ENCODE measurements at places on chromosomes 7 and 10.

GRCh38 chr7:92409357-92409756, 37.9 kb upstream of the GATAD1 start:
- DNase-seq, result no peak

DNA sequence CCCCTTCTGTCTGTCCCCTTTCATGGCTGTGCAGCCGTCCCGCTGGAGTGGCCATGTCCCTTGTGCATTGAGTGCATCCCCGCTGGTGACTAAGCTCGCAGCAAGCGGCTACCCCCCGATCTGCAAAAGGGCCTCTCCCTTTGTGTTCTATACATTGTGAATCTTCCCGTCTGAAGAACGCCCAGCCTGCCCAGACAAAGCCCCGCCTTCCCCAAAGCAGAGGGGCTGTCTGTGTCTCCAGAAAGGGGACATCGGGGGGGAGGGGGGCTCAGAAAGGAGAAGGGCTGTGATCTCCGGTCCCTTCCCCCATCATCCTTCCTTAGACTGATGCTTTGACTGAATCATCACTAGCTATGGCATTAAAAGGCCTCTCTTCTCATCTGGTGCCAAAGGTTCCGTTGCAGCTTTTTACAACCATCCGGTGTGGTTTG, 11.9 kb downstream of the NPTX2 start:
- no peak for DNase-seq

- no peak for DNase-seq
Observed at GRCh38 chr7:47337531-47337930, 244.4 kb downstream of the TNS3 start.

- DNase-seq, result no peak
Observed at GRCh38 chr10:90579602-90580242, 278.1 kb downstream of the HTR7 start.

- no peak for DNase-seq
Observed at GRCh38 chr7:39606352-39606751, 17.0 kb upstream of the RALA start.

- no peak for DNase-seq
Observed at GRCh38 chr7:117882594-117882993, 9.4 kb upstream of the CTTNBP2 start.

DNA sequence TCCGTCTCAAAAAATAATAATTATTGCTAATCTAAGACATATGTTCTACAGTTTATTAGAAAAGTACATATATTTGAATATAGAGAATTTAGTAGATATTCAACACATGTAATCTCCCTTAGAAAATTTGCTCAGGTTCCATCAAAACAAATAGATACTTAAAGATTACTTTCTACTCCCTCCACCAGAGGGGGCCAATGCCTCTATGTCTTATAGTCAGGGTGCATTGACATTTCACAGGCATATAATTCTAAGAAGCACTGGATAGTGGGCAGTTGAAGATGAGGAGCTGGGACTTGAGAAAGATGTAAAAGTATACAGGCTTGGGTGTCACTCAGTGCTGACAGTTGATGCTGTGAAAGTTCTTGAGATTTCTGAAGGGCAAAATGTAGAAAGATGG, 301.6 kb upstream of the HPS1 start:
- no peak for DNase-seq

DNA sequence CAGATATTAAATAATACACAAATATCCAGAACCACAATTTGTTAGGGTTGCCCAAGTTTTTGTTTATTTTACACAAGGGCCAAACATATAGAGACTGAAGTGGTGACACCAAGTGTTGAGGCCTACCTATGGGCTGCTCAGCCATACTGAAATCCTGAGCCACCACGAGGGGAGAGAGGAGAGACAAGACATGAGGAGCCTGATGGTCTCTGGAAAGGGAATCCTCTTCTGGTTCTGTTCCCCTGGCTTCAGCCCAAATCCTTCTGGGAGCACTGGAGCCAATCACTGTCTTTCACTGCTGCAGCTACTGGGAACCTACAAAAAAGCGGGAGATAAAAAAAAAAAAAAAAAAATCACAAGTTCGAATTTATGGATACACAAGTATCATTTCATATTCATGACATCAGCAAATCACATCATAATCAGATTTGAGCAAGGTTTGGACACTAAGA, 1.9 kb downstream of the SKIDA1 start:
- DNase-seq, result no peak

GRCh38 chr10:79376751-79377556, 29.7 kb downstream of the PPIF start:
- no peak for DNase-seq

GRCh38 chr7:1114505-1114904, 26.6 kb downstream of the GPER1 start:
- no peak for DNase-seq

GRCh38 chr7:117124591-117125220, 171.4 kb downstream of the ST7 start:
- DNase-seq, result no peak

- DNase-seq, result no peak
Observed at GRCh38 chr10:49049660-49050059, 65.7 kb downstream of the VSTM4 start.

DNA sequence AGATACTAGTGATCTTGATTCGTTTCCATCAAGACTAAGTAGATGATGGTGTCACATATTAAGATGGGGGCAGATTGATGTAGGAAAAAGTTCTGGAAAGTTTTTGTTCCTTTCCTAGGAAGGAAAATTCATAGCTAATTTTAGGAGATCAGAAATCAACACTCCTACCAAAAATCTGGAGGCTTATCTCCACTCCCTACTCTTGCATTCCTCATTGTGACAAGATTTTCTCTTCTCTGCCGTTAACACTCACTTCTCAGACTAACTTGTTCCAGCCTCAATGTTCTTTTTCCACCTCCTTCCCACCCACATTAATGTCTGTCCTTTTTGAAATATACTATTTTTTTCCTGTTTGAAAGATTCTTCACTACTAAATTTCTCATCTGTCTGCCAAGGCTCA, 851.9 kb upstream of the GHITM start:
- DNase-seq, result no peak

GRCh38 chr7:7565746-7566650, 686 bp upstream of the MIOS start:
- DNase-seq, result no peak

- DNase-seq, result no peak
Observed at GRCh38 chr7:1503390-1503789, 799 bp downstream of the INTS1 start.

DNA sequence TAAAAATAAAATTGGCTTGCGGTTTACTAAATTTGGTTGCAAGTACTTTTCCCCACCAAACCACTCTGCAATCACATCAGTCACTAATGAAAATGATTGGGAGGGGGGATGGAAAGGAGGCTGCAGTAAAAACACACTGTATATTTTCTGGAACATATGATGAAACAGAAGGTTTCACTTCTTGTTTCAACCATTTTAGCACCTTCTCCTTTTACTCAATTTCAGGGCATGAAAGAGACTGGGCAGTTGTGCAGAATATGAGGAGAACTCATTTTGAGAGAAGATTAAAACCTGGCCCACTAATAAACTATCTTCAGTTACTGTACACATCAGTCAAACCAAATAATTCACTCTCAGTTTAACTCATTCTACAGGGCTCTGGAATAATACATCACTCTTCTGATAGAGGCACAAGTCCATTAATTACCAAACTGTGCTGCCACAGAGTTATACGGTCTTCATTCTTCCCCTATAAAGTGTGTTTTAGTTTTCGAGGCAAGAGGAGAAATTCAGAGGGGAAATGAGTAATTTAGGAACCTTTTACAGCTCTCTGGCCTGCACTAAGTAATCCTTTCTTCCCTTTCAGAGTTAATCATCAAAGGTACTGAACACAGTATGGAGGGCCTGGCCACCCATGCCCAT, 25.5 kb downstream of the JAZF1 start:
- DNase-seq, result no peak

DNA sequence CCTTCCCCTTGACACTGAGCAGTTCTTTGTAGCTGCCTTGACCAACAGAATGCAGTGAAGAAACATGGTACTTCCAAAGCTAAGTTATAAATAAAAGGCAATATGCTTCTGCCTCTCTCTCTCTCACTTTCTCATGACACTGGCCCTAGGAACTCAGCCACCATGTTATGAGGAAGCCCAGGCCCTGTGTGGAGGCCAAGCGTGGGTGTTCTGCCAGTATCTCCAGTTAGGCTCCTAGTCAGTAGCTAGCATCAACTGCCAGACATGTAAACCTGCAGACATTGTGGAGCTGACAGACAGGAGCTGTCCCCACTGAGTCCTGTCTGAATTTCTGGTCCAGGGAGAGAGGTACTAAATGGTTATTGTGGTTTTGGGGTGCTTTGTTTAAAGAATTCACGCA, 45.2 kb downstream of the TMEM209 start:
- DNase-seq, result no peak

GRCh38 chr7:90599892-90600555, 3.9 kb downstream of the CDK14 start:
- DNase-seq, result no peak

DNA sequence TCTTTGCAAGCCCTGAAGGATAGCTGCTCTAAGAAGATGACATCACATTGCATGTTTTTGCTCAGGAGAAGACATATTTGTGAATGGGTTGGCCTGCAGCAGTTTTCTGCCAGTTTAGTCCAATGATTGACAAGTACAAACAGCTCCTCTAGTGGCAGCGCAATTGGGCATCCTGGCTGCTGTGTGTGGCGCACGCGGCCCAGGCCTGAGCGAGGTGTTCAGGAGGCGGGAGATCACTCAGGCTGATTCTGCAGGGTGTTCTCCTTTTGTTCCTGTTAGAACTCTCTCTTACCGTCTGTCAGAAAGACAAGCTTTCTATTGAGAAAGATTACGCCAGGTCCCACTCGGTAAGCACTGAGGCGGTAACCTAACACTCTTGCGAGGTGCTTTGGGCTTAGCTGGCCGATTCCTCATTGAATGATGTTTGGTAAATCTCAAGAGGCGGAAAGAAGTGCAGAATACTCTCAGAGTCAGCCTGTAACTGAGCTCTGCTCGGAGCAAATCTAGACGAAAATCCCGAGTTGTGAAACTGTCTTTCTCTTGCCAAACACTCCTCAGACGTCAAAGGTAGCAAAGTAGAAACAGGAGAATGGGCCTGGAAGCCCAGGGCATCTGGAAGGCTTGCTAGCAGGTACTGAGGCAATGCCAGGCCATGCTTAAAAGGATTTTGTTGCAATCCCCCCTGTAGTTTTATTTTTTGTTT, 219.2 kb upstream of the BMPER start:
- no peak for DNase-seq

DNA sequence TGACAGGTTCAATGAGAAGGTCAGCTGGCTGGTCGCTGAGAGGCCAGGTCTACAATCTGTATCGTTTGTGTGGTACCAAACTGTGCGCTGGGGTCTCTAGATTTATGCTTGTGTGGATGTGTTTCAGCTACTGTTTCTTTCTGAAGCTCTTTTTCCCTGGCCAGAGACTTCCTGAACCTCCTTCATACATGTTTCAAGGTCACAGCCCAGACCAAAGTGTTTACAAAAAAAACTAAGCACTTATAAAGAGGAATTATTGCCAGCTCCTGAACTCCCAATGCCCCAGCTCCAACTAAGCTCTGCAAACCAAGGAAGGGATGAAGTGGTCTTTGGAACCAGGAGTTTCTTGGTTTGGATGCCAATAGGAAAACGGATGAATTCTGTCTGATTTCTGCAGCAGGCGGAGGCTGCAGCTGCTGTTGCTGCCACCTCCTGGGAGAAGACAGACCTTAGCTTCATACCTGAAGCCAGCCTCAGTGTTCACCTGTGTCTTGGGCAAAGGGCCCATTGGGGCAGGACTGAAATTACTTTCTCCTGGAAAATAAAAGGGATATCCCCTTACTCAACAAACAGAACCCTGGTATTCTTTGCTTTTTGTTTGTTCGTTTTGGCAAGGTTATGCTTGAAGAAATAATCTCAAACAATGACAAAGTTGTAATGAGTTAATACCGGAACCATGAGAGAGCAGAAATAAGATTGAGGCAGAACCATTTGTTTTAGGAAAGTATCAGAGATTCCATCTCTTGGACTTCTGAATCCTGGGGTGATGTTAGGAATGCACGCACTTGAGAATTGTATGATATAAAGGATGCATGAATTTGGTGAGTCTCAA, 24.6 kb upstream of the MKLN1 start:
- no peak for DNase-seq

- no peak for DNase-seq
Observed at GRCh38 chr10:93579985-93580711, 13.7 kb downstream of the FFAR4 start.

DNA sequence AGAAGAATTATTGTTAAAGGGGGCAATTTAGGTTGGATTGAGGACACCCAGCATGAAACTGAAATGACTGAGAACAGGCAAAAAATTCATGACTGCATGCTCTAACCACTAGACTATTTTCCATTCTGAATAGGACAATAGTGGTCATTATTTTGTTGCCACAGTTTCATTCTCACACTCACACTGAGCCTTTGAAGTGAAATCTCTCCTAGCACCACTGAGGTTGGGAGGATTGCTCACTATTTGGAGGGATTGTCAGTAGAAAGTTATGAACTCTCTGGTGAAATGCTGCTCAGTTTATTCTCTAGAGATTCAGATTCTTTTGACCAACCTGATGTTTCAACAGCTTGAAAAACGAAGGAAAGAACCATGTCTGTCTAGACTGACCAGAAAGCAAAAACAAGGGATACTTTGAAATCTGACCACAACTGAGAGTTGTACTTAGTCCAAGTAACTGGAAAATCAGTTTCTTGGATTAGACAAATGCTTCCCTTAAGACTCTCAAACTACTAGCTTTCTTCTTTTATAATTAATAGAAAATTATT, 191.2 kb downstream of the DYNC1I1 start:
- DNase-seq, result no peak

- DNase-seq, result no peak
Observed at GRCh38 chr7:96621932-96622331, 87.7 kb downstream of the SEM1 start.

- no peak for DNase-seq
Observed at GRCh38 chr7:34497153-34497777, 160.8 kb upstream of the NPSR1 start.

- no peak for DNase-seq
Observed at GRCh38 chr10:110358869-110359629, 54.3 kb upstream of the SMNDC1 start.

DNA sequence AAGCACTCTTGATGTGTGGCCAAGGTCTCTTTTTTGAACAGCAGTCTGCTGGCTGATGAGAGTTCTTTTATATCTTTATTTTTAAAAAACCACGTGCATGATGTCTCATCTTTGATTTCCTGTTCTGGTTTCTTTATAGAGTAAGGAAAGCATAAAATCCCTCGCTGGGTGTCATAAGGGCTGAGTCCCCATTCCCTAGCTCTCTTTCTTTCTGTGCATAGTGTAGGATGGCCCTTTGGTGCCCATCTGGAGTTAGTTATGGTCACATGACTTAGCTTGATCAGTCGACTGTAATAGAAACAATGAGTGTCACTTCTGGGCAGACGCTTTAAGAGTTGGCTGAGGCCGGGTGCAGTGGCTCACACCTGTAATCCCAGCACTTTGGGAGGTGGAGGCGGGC, 38.5 kb downstream of the GHRHR start:
- no peak for DNase-seq

DNA sequence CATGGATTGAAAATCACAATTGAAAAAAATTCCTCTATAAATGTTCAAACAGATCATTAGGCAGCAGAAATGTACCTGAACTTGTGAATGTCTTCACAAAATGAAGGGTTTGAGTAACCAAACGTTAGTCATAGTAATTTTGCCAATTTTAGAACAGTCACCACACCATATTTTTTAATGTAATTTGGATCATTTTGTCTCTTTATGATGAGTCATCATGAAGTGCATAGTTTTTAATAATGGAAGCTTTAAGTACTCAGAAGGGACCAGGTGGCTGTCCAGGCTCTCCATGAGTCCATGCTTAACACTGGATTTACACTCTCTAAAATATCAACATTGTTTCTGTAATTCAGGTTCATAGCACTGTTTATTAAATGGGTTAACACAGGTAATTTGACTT, 219.2 kb downstream of the ETV1 start:
- no peak for DNase-seq
